Activated naive CD4-positive, alpha-beta T cell (primary cell): ENCODE measurements at places on chromosomes 3 and 15.

GRCh38 chr3:45980819-45981218 lies 14.8 kb downstream of the FYCO1 start:
- no peak for DNase-seq

DNA sequence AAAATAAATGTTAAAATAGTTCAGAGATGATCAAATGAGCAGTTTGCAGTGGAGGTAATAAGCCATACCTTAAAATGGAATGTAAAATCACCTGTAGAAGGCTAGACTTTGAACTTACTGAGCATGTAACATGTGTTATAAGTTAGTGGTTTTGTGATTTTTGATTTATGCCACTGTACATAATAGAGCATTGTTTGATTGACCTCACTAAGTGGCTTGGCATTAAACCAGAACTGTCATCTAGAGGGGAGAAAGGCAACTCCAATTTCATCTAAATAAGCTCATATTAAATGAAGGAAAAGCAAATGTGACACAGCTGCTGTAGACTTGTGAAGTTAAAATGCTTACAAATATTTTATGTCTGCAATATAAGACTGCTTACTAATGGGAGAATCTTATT lies 387.9 kb downstream of the ZIC1 start:
- no peak for DNase-seq

DNA sequence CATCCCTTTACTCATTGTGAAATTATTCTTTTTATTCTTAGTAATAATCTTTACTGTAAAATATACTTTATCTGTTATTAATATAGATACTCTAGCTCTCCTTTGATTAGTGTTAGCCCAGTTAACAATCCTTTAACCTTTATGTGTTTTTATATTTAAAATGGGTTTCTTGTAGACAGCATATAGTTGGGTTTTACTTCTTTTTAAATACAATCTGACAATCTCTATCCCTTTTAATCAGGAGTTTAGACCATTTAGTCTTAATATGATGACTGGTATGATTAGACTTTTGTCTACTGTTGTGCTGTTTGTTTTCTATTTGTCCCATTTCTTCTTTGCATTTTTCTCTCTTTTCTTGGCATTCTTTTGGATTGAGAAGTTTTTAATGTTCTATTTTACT lies 30.1 kb downstream of the GLCE start:
- DNase-seq: no peak

GRCh38 chr3:98136631-98137030 lies 6.1 kb downstream of the OR5H1 start:
- no peak for DNase-seq

DNA sequence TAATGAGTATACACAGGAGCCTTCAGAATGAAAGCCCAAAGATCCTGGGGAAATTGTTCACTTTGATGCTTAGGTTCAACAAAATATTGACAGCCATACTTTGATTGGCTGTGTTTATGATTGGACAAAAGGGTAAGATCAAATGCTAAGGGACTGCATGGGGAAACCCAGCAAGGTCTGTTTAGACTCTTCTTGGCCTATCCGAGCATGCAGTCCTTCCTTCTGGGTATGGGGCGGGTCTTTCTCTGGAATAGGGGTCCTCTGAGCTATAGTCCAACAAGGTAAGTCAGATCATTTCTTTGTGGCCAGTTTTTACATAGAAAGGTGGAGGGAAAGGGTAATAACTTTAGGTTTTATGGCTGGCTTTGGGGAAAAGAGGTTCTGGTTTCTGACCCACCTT lies 52.9 kb upstream of the ACKR4 start:
- DNase-seq: no peak

- DNase-seq: peak; percentile 3
Observed at GRCh38 chr15:59437817-59438624, at the start of gene FAM81A. Gene FAM81A (plus strand): TSS chr15:59438186. CDS start chr15:59458627, 20,441 bp downstream.

DNA sequence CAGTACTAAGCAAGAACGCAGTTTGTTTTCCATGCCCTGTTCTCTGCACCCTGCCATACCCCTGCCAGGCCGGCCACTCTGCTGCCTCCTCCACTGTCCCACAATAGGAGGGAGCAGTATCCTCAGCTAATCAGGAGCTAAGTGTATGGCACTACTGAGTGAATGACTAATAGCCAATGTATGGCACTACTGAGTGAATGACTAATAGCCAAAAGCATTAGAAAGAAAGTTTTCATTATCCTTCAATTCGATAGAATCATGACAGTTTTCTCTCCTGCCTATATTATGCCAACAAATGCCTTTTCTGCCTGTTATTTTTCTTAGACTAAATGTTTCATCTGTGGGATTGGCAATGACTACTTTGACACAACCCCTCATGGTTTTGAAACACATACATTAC lies 107.5 kb upstream of the CHRM5 start:
- no peak for DNase-seq

GRCh38 chr3:16511681-16512434 lies 1.6 kb downstream of the RFTN1 start:
- DNase-seq: peak; percentile 56

- DNase-seq: no peak
Observed at GRCh38 chr3:120554812-120555606, 41.1 kb upstream of the NDUFB4 start.

GRCh38 chr3:130426206-130426605 lies 80.7 kb downstream of the COL6A5 start:
- DNase-seq: no peak

- DNase-seq: no peak
Observed at GRCh38 chr3:23071758-23072157, 131.4 kb upstream of the UBE2E2 start.

DNA sequence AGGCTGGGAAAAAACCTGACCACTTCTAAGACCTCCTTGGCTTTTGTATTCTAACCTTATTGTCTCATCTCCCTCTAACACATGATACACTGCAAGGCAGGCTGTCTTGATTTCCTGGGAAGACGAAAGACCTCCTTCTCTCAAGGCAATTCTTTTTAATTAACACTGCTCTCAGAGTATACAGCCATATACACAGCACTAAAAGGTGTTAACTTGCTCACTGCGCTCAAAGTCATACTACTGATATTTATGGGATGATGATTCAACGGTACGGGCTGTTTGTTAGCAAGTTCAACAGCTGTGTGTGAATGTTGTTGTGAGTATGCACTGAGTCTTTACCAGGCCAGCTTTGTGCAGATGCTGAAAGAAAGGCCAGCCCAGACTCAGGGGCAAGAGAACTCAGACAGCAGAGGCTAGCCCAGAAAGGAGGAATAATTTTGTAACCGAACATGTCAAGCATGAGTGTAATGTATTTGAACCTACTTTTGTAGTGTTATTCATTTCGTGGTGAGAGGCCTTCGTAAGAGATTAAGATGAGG lies 229.9 kb downstream of the IL5RA start:
- no peak for DNase-seq

GRCh38 chr3:179713643-179714090 lies 60.8 kb downstream of the USP13 start:
- no peak for DNase-seq

DNA sequence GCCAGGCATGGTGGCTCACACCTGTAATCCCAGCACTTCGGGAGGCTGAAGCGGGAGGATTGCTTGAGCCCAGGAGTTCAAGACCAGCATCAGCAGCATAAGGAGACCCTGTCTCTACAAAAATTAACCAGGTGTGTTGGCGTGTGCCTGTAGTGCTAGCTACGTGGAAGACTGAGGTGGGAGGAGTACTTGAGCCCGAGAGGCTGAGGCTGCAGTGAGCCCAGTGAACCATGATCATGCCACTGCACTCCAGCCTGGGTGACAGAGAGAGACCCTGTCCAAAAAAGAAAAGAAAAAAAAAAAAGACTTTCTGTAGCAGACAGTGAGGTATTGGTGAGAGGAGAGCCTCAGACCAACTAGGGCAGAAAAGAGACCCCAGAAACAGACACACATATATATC lies 263.8 kb downstream of the XXYLT1 start:
- DNase-seq: no peak

- DNase-seq: no peak
Observed at GRCh38 chr3:147002721-147003120, 397.6 kb upstream of the PLSCR5 start.

GRCh38 chr3:142987080-142987700 lies 14.2 kb upstream of the U2SURP start:
- no peak for DNase-seq

- no peak for DNase-seq
Observed at GRCh38 chr15:82393671-82394070, 35.9 kb upstream of the GOLGA6L9 start.

GRCh38 chr3:42957573-42957972 lies 21.5 kb upstream of the GASK1A start:
- no peak for DNase-seq

- DNase-seq: no peak
Observed at GRCh38 chr3:50157827-50158529, 2.9 kb downstream of the SEMA3F start.

GRCh38 chr3:129809297-129809696 lies 84.2 kb downstream of the TMCC1 start:
- DNase-seq: no peak

DNA sequence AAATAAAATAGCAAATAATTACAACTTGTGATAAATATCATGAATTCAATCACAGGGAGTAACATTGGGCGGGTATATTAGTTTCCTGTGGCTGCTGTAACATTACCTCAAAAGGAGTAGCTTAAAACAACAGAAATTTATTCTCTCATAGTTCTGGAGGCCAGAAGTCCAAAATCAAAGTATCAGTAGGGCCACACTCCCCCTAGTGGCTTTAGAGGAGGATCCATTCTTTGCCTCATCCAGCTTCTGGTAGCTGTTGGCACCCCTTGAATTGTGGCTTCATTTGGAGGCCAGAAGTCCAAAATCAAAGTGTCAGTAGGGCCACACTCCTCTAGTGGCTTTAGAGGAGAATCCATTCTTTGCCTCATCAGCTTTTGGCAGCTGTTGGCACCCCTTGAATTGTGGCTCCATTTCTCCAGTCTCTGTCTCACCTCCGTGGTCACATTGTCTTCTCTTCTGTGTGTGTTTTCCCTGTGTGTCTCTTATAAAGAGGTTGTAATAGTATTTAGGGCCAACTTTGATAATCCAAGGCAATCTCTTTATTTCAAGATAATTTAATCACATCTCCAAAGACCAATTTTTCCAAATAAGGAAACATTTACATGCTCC lies 3.1 kb upstream of the CFAP20DC start:
- DNase-seq: no peak

DNA sequence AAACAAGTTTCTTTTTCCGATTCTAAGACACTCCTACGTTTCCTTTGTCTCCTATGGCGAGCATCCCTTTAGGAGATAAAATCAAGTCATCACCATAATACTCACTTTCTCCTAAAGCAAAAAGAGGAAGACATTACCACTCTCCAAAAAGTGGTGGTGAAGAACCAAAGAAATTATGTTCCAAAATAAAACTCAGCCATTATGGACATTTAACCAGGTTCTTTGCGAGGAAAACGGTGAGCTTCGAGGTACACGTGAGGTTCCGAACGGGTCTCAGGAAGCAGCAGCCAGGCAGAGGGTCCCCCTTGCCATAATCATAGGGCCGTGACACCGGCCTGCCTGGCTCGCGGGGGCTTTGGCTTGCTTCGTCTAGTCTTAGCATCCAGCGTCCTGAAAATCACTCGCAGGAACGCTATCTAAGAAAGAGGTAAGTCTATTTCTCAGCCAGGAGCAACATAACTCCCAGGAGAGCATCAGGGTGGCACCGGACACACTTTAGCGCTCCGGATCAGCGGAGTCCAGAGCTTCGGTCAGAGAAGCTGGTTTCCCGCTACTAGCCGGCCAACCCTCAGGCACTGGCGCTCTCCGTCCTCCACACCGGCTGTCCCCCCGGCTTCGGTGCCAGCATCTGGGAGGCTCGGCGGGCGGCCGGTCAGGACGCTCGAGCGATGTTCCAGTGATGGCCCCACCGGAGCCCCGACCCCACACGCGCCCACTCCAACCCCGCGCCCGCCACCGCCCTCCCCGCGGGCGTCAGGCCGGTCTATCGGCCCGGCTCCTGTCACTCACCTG lies 581 bp downstream of the IP6K1 start:
- no peak for DNase-seq

DNA sequence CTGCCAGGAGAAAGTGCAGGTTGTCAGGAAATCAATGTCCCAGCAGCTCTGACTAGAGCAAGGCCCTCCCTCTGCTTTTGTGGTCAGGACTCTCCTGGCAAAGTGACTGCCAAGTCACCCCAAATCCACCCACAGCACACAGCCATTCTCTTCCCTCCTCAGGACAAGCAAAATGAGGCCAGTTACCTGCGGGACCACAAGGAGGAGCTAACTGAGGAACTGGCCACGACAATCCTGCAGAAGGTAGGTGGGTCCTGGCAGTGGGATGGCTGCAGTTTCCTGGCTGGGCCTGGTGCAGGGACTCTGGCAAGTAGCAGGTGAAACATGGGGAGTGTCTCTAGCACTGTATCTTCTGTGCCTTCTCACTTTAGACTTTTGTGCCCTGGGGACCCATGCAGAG lies 142.5 kb upstream of the EIF1B start:
- DNase-seq: no peak

DNA sequence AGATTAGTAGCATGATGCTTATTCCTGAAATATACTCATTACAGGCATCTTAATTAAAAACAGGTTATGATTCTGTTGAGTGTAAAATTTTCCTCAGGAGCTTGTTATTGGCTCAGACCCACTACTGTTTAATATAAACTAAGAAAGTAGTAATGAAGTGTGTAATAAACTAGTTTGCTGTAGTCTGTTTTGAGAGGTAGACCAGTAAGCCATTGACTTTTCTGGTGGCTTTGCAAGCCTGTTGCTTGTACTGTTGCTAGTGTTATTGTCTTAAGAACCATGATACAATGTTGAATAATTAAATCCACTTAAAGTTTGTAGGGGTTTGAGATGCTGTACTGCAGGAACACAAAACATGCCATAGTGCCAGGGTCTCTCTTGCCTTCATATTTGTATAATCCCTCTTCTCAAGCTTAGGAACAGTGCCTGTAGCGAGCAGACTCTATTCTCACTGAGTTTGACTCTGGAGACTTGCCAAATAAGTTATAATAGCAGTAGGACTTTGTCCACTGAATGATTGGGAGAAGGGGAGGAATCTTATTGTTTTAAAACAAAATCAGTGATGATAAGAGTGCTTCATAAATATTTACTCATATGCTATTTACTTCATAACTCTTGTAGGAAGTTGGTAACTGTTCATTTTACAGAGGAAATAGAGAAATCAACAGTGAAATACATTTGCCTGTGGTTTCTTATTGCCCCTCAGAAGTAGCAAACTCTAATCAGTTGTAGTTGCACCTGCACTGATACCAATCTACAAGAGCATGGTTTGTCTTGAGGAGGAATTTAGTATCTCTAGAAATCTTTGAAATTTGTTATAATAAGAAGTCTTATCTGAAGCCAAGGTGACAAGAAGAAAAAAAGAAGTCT lies 13.4 kb downstream of the TCF12 start:
- no peak for DNase-seq

GRCh38 chr3:40097131-40098117 lies 212.1 kb upstream of the EIF1B start:
- no peak for DNase-seq

DNA sequence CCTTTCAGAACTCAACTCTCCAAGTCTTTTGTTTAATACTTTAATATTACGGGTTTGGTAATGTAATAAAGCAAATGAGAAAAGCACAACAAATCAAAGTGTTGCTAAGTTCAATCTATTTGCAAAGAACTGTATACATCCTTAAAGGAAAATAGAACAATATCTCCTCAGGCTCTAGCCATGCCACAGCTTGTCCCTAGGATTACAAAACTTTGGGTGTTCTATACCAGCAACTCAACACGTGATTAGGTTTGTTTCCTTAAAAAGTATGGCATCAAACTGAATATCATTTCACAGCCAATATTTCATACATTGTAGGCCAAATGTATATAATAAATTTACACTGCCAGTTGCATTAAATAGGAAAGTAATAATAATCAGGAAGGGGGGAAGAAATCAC lies 418.6 kb upstream of the MDFIC2 start:
- DNase-seq: no peak

- no peak for DNase-seq
Observed at GRCh38 chr3:151367448-151367847, 17.1 kb downstream of the P2RY12 start.

- no peak for DNase-seq
Observed at GRCh38 chr3:25594007-25594502, 70.7 kb downstream of the TOP2B start.
